ENCODE measurements at places on chromosomes 2 and 18.

GRCh38 chr2:37396890-37397565, 52.6 kb downstream of the QPCT start:
- no peak for DNase-seq

- no peak for DNase-seq
These were observed 58.6 kb upstream of the HS6ST1 start for GRCh38 chr2:128377071-128377910.

GRCh38 chr18:47932603-47933002, 2.1 kb upstream of the SMAD2 start:
- DNase-seq: no peak

DNA sequence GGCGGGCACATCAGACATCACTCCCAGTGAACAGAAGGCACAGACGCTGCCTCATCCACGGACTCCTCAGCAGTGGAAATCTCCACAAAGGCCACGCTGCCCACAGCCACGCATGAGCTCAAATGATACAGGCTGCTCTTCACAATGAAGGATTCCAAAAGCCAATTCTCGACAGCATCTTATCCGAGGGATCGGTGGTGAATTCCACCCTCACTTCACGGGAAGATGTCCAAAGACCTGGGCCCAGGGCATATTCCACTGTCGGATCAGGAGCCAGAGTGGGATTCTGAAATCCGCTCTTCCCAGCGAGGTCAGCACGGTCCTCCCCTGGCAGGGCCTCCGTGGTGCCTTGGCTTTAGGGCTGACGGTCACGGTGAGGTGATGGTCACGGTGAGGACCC, 55.8 kb downstream of the EIPR1 start:
- DNase-seq: no peak

DNA sequence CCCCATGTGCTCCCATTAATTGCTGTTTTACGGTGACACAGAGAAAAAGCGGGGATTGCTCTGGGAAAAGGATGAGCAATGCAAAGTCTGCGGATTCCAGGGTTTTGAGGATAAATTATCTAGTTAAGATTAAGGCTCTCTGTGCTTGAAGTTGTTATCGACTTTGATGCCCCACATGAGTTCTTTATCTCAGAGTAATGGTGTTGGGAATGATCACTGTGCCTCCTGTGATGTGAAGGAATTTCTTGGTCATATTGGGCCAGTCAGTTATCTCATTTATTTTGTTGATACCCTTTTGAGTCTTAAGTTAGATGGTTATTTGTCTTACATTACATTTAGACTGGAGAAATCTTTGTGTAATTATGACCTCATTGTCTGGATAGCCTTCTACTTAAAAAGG, 184.6 kb upstream of the MEX3C start:
- DNase-seq: no peak

GRCh38 chr2:143717536-143718168, 588.4 kb downstream of the ARHGAP15 start:
- DNase-seq: no peak

- no peak for DNase-seq
These were observed 3.1 kb upstream of the MOB1A start for GRCh38 chr2:74181739-74182138.

GRCh38 chr18:34977838-34978532, 63.2 kb upstream of the MAPRE2 start:
- DNase-seq: peak; percentile 77

DNA sequence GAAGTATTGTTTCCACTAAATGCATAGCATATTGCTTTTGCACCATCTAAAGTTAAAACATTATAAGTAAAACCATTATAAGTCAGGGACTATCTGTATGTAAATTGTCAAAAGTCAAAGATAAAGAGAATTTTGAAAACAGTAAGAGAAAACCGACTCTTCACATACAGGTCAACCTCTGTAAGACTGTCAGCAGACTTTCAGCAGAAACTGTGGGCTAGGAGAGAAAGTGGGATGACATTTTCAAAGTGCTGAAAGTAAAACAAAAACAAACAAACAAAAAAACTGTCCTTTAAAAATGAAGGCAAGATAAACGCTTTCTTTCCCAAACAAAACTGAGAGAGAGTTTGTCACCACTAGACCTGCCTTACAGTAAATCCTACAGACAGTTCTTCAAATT, 122.9 kb upstream of the ID2 start:
- DNase-seq: no peak

- no peak for DNase-seq
These were observed 6.4 kb downstream of the BAZ2B start for GRCh38 chr2:159609811-159610549.

GRCh38 chr2:28234807-28235206, 157.9 kb upstream of the FOSL2 start:
- no peak for DNase-seq

All from H1 (cell line).